MG63 (cell line): ENCODE measurements at places on chromosomes 6 and 20. TPM values are rescaled to one million over a fixed set of nuclear protein-coding genes. Genes with fewer than 3 reads are reported as not detected.

CST2 gene
- not detected in 2 replicates for total RNA-seq

DNA sequence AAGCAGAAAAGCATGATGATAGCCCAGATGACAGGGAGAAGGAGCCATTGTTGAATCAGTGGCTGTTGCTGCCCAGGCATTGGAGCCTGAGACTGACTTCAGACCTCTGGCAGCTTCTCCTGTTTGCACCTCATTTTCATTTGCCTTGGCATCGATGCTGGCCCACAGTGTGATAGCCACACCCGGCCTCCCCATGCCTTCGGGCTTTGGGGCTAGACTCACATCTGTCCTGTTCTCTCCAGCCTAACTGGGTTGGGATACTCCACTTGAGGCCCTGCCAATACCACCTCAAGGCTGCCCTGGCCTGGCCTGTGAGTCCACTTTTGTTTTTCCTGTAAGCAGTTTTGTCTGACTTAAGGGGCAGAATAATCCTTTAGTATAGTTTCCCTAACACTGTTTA lies 140.4 kb downstream of the UST start:
- peak; percentile 97 for DNase-seq

GRCh38 chr6:87095087-87095509 lies at the start of gene CGA:
Gene CGA, minus strand, starts transcription at chr6:87095106. Its CDS starts 6,906 bp downstream, at chr6:87088200.
- DNase-seq = no peak

TFAP2D gene
- total RNA-seq = not detected in 2 replicates

DNA sequence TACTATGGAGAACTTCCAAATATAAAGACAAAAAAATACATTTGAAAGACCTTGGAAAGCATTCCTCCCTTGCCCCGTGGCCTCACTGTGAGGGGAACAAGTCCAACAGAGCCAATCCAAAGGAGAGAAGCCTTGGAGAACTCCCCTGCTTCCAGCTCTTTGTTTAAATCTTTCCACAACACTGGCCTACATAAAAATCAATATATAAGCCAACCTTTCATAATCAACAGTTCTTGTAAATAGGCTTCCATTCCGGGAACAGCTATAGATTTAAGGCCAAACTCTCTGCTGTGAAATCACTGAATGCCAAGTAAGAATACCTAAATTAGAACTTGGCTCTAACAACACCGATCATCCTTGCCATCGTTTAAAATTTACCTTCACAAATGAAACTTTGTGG lies 242.1 kb downstream of the HACE1 start:
- DNase-seq = no peak
